Activated T-helper 1 cell treated with Interleukin-2 at 50 U/mL for 16 hours (primary cell): ENCODE measurements at places on chromosomes 6 and 20.

- DNase-seq: no peak
These were observed 1.1 kb downstream of the ABRACL start for GRCh38 chr6:139029470-139030227.

GRCh38 chr20:40265825-40266533, 423.1 kb downstream of the MAFB start:
- no peak for DNase-seq

GRCh38 chr6:50128420-50129005, 78.8 kb upstream of the DEFB112 start:
- DNase-seq: no peak

GRCh38 chr20:18007534-18008292, 38.9 kb downstream of the MGME1 start:
- DNase-seq: no peak

- no peak for DNase-seq
These were observed 23.4 kb downstream of the IL22RA2 start for GRCh38 chr6:137150072-137150471.

- DNase-seq: no peak
These were observed 154.9 kb upstream of the MLN start for GRCh38 chr6:33958526-33959328.

- no peak for DNase-seq
These were observed 877.3 kb upstream of the MAP3K7 start for GRCh38 chr6:91464201-91464600.

DNA sequence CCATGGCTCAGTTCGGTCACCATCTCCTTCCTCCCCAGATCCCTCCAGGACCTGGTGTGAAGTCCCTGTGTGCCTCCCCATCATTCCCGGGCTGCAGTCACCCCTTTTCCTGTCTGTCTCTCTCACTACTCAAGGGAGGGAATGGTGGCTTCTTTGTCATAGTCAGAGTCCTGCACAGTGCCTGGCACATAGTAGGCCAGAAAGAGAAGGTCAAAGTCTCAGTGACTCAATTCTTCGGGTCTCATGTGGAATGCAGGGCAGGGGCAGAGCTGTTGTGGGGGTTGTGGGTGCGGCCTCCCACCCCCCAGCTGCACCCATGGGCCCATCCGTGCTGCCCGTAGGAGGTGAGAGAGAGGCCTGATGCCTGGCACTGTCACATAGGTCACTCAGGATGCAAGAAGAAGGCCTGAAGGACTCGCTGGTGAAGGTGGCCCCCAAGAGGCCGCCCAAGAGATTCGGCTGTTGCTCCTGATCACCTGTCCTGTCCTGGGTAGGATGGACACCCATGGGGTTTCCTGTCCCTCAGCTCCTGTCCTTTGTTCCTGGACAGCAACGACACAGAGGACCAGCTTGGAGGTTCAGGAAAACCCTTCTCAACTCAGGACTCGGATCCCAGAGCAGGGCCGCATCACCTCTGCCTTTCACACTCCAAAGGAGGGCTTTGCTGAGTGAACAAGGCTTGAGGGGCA, 34.1 kb downstream of the RAB44 start:
- DNase-seq: no peak

DNA sequence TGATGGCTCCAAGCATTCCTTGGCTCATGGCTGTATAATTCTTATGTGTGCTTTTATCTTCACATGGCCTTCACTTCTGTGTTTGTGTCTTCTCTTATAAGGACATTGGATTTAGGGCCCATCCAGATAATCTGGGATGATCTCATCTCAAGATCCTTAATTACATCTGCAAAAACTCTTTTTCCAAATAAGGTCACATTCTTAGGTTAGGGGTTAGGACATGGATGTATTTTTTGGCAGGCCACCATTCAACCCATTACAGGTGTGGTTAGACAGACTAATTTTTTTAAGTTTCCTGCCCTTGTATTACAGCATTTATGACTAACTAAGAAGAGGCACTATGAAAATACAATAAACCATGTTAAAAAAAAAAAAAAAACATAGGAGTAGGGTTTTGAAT, 254.0 kb downstream of the TPBG start:
- DNase-seq: no peak

- DNase-seq: no peak
These were observed 6.9 kb upstream of the NSFL1C start for GRCh38 chr20:1473246-1474220.

- DNase-seq: no peak
These were observed 18.1 kb downstream of the KCNG1 start for GRCh38 chr20:51004781-51005180.

- no peak for DNase-seq
These were observed 35.4 kb upstream of the RCAN2 start for GRCh38 chr6:46526607-46527006.

DNA sequence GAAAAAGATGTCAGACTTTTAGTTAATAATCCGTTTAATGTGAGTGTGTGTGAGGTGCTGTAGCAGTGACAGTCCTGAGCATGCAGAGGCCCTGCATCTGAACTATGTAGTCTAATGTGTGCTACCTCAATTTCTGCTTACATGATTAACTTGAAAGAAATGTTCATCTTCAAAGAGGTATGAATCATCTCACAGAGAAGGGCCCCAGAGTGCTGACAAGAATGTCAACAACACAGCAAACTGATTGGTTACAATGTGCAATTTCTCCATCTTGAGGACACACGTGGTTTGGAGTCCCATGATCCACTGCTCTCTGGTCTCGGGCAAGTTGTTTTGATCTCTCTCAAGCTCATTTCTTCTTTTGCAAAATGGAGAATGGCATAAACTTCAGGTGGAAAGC, 61.7 kb upstream of the EMILIN3 start:
- DNase-seq: no peak

- no peak for DNase-seq
These were observed 101.2 kb upstream of the NT5E start for GRCh38 chr6:85348643-85349042.

DNA sequence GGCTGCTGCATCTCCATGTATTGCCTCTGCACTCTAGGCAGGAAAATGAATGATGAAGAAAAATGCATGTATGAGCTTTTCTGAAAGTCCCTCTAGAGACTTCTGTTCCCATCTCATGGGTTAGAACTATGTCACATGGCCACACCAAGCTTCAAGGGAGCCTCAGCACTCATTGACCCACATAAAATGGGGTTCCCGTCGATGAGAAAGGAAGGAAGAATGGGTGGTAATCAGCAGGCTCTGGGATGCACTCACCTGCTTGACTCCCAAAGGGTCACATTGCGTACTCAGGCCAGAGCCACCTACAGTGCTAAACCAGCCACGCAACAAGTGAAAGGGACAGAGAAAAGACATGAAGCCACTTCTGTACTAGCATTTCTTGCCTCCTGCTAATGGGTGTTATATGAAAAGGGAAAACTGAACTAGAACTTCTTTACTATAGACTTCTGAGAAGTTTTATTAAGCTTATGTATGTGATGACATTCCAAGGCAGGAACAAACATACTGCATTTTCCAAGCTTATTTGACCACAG, 95.8 kb upstream of the GCM1 start:
- no peak for DNase-seq

DNA sequence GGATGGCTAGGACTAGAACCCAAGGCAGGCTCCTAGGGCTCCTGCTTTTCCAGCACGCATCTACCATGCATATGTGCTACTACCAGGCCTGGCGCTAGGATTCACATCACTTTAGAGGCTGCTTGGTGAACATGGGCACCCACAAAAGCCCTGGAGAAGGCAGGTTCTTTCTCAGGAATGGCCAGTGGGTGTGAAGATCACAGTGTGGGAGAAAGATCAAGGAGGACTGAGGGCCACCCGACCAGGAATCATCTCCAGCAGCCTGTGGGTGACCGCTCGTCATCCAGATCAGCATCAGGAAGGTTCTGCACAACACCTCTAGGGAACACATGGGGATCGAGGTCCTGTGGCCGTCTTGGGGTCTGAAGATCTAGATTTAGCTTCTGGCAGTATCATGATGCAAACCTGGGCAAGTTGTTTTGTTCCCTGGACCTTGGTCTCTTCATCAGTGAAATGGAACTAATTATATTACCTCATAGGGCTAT, 27.3 kb downstream of the SRSF3 start:
- DNase-seq: no peak

DNA sequence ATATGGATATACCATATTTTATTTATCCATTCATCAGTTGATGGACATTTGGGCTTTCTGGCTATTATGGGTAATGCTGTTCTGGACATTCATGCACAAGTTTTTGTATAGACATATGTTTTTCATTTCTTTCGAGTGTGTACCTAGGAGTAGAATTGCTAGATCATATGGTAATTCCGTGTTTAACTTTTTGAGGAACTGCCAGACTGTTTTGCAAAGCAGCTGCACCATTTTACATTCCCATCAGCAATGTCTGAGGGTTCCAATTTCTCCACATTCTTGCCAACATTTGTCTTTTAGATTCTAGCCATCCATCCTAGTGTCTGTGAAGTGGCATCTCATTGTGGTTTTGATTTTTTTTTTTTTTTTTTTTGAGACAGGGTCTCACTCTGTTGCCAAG, 20.8 kb downstream of the SRC start:
- DNase-seq: no peak

DNA sequence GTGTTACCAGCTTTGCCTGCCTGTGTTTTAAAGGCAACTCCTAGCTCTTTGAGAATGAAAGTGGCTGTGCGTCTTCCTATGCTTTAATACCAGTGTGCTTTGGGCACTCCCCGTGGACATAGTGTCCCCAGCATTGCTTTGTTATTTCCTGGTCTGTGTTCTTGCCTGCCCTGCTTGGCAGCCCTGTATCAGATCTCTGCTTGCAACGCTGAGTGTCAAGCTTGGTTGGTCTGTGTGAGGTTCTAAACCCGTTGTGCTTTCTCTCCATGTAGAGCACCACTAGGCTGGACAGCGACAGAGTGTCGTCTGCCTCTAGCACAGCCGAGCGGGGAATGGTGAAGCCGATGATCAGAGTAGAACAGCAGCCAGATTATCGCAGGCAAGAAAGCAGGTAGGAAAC, 80.2 kb downstream of the AFDN start:
- DNase-seq: no peak

- DNase-seq: no peak
These were observed 420 bp upstream of the BTN2A1 start for GRCh38 chr6:26457264-26457805.

GRCh38 chr6:152318278-152318677, 318.9 kb downstream of the SYNE1 start:
- no peak for DNase-seq

- no peak for DNase-seq
These were observed 105.7 kb upstream of the SNX9 start for GRCh38 chr6:157717340-157717748.

- DNase-seq: peak; percentile 34
These were observed 7.9 kb upstream of the OSER1 start for GRCh38 chr20:44218446-44218845.

GRCh38 chr6:33990061-33990541, 155.8 kb downstream of the GRM4 start:
- DNase-seq: no peak

DNA sequence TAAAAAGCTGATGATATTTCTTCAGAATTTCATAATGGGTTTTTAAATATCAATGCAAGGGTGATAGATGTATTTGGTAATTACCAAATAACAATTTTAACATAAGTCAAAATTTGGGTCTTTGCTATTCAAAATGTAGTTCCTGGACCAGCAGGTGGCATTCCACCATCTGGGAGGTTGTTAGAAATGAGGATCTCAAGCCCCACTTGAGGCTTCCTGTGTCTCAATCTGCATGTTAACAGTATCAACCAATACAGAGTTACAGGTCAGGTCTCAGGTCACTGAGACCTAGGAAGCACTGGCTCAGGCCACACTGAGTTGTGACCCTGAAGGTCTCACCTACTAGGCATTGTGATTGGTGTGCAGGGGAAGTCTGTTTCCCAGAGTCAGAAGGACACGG, 57.2 kb upstream of the MTRF1L start:
- no peak for DNase-seq

DNA sequence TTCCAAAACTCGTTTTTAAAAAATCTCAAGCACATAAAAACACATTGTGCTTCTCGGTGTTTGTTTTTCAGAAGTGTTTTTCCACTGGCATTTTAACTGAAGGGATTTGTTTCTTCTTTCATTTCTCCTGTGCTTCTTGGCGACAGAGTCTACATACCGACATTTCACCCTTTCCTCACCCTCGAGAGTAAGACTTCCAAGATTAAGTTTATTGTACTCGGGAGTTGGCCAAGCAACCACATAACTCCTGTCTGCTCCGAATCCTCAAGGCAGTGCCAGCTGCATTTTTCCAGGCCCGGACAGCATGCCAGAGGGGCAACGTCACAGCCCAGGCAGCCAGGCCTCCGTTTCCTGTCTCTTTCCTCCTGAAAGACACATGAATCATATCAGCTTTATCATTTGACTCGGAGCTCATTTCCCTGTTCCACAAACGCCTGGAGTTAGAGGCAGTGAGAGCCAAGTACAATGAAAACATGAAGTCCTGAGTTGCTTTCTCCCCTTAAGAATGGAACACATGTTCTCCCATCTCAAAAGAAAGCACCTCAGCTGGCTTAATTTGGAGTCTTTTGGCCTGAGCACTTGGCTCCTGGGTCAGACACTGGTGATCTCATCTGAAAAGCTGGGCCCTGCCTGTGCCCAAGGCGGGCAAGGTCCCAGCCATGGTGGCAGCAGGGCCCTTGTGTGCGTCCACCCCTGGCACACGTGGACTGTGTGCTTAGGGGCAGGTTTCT, 23.2 kb upstream of the FAM50B start:
- no peak for DNase-seq

DNA sequence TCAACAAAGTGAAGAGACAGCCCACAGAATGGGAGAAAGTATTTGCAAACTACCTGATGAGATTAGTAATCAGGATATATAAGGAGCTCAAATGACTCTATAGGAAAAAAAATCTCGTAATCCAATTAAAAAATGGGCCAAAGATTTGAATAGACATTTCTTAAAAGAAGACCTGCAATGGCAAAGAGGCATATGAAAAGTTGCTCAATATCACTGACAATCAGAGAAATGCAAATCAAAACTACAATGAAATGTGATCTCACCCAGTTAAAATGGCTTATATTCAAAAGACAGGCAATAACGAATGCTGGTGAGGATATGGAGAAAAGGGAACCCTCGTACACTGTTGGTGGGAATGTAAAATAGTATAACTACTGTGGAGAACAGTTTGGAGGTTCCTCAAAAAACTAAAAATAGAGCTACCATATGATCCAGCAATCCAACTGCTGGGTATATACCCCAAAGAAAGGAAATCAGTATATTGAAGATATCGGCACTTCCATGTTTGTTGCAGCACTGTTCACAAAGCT, 65.0 kb downstream of the TOX2 start:
- no peak for DNase-seq

DNA sequence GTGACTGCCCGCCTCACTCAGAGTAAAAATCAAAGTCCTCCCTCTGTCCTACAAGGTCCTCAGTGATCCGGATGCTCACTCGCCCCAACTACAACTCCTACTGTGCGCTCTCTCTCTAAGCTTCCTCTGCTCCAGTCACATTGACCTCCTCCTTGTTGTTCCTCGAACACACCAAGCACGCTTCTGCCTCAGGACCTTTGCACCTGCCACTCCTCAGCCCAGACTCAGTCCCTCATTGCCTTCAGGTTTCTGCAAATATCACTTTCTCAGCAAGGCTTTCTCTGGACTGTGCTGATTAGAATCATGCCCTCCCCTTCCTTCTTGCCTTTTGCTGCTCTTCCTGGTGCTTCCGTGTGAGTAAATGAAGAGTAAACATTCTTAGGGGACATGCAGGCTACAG, 41.6 kb downstream of the SULF2 start:
- no peak for DNase-seq

- no peak for DNase-seq
These were observed 23.4 kb upstream of the INSM1 start for GRCh38 chr20:20344476-20344875.
